ENCODE measurements at places on chromosomes 12 and 14.
A peak's percentile ranks its signal among the peaks of the same experiment; 100 is the strongest.

- no peak for DNase-seq
Observed at GRCh38 chr14:104552738-104553125, 26.8 kb upstream of the C14orf180 start.

GRCh38 chr12:21429994-21430393 is 7.5 kb upstream of the PYROXD1 start:
- DNase-seq = no peak

- no peak for DNase-seq
Observed at GRCh38 chr12:66960704-66961690, 282.1 kb upstream of the GRIP1 start.

DNA sequence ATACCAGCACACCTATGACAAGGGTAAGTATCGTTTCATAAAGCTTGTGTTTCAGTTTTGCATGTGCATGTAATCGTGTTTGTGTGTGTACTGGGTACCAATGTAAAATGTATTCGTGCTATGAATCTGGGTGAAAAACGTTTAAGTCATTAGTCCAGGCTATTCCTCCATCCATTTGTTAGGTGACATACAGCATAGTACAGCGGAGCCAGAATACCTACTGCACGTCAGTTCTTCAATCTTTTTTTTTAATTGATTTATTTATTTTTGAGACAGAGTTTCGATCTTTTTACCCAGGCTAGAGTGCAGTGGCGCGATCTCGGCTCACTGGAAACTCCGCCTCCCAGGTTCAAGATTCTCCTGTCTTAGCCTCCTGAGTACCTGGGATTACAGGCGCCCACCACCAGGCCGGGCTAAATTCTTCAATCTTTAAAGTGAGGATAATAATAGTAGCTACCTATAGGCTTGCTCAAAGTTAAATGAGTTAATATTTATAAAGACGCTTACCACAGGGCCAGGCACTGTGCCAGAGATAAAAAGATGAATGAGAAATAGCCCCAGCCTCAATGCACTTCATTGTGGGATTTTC is 661 bp upstream of the RPS26 start:
- no peak for DNase-seq

- DNase-seq = no peak
Observed at GRCh38 chr14:104384776-104385071, 194.8 kb upstream of the C14orf180 start.

DNA sequence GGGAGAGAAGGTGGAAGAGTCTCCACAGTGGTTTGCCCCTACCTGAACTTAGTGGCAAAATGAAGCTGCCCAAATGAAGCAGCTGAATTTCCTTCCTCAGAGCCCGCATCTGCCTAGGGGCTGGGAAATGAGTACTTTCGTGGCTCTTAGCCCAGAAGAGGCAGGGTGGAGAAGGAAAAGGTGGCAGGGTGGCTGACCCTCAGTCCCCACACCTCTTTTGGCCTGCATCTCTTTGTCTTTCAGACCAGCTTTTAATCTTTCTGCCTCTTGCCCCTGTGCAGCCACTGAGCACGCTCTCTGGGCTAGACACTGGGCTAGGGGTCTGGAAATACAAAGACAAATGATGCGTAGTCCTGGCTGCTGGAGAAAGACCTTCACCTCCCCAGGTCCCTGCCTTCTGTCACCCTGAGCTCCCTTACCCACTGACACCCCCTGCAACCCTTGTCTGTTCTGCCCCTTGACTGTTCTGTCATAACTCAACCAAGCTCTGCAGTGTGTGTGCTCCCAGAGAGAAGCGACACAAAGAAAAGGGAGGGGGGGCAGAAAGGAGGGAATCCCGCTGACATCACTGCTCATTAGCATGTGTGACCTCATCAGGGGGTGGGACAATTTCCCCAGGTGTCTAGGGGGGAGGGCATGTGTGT is 371 bp upstream of the REM2 start:
- DNase-seq = no peak

DNA sequence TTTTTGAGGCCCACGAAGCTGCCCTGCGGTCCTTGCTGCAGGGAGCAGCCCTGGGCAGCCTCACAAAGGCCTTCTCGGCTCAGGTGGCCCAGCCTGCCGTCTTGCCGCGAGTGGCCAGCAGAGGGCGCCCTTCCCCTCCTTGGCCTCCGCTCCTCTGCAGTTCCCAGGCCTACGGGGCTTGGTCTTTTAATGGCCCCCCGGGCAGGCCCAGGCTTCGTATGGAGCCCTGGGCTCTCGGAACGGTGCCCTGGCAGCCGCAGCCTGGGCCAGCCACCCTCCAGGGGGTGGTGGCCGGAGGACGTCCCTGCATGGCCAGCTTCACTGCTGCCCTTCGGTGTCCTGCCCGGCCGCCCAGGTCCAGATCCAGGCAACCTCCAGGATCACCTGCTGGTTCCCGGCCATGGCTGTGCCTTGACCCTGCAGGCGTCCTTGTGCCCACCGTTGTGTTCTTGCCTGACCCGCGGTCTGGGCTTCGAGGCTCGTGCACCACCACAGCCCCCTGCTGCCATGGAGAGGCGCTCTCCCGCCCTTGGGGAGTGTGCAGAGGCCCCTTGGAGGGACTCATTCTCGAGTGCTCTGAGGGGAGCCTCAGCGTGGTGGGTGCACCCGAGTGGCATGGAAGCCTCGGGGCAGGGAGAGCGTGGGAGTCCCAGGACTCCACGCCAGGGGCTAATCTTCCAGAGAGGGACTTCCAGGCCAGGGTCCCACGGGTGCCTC is 9.4 kb downstream of the ASPG start:
- no peak for DNase-seq

DNA sequence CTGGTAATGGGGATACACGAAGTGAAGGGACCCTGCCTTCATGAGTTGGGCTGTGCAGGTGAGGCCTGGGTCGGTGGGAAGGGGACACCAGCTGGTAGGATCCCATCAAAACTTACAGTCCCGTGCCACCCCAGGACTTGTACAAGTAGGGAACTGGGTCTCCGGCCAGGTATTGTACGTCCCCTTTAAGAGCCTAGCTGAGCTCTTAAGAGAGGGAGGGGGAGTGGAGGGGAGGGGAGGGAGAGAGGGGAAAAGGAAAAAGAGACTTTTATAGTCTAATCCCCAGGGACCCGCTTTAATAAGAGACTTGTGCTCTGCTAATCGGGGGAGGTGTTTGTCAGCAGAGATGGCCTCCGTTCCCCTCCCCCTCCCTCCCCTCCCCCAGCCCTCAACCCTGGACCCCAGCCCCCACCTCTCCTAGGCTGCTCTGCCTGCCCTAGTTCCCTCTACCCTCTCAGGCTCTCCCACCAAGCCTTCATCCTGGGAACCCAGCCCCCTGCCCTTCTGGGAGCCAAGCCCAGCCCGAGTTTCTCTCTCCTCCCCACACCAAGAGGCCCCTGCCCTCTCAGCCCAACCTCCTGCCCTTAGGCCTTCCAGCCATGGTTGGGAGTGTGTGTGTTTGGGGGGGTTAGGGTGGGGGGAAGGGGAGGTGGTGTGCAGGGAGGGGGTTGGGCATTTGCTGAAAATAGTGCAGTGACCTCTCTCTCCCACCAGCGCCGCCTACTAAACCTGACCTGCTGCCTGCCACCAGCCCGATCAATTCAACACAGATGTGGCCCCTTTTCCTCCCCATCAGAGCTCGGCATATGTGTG is 2.6 kb downstream of the GDF11 start:
- DNase-seq = no peak

DNA sequence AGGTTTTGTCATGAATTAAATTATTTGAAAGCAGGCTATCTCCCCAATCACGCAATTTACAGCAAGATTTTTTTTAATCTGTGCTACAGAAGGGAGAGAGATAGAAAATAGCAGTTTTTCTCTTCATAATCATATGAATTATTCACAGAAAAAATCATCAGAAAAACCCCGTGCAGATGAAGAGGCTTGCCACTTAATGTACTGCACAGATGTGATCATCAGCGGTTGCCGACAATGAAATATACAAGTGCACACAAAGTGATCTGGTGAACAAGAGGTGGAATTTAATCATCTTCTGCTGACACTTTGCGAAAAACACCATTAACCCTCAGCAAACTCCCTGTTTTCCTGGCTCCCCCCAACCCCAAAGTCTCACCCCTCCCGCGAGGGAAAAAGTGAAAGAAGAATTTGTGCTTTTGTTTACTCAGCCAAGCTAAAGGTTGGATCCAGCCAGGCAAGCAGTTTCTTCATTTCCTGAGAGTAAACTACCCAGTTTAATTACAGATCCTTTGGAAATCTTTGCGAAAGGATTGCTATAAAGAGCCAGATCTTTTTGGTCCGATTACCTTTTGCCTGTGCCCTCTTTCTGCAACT is 3.1 kb upstream of the LMO3 start:
- no peak for DNase-seq

DNA sequence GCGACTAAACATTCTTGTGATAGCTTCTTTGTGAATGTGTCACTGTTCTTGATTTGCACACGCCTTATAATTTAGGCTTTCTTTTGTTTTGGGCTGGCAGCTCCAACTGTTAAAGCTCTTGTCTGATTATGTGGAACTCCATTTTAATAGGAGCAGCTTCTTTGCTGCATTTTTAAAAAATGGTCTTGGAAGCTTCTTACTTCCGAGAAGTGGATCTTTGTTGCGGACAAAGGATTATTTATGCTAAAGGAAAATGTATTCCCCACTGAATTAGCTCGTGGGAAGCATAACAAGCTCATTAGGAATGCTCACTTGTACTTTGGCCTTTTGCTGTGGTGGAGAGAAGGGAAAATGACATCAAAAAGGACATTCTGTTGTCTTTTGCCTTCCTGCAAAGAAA is 20.0 kb downstream of the GAS2L3 start:
- DNase-seq = no peak

GRCh38 chr12:27521066-27521465 is 2.9 kb upstream of the PPFIBP1 start:
- no peak for DNase-seq

DNA sequence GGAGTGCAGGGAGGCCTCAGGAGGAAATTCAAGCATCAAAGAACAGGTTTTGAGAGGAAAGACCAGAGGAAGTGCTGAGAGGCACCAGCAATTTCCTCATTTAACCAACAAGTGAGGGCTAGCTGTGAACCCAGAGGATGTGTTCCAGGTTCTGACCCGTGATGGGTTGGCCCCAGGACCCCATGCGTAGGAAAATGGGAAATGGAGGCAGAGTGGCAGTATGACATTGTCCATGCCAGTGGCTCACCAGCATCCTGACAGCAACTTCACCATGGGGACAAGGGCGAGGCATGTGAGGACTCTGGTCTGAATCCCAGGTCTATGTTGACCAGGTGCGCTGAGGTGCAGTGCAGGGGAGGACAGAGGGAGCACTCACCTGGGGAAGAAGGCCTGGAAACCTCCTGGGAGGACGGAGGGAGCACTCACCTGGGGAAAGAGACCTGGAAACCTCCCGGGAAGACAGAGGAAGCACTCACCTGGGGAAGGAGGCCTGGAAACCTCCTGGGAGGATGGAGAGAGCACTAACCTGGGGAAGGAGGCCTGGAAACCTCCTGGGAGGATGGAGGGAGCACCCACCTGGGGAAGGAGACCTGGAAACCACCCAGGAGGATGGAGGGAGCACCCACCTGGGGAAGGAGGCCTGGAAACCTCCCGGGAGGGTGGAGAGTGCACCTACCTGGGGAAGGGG is 6.7 kb upstream of the CACNA2D4 start:
- no peak for DNase-seq

- peak; percentile 51 for DNase-seq
Observed at GRCh38 chr12:102879144-102879763, 37.8 kb downstream of the PAH start.

GRCh38 chr12:49036029-49036428 is 17.5 kb upstream of the PRKAG1 start:
- DNase-seq = no peak

DNA sequence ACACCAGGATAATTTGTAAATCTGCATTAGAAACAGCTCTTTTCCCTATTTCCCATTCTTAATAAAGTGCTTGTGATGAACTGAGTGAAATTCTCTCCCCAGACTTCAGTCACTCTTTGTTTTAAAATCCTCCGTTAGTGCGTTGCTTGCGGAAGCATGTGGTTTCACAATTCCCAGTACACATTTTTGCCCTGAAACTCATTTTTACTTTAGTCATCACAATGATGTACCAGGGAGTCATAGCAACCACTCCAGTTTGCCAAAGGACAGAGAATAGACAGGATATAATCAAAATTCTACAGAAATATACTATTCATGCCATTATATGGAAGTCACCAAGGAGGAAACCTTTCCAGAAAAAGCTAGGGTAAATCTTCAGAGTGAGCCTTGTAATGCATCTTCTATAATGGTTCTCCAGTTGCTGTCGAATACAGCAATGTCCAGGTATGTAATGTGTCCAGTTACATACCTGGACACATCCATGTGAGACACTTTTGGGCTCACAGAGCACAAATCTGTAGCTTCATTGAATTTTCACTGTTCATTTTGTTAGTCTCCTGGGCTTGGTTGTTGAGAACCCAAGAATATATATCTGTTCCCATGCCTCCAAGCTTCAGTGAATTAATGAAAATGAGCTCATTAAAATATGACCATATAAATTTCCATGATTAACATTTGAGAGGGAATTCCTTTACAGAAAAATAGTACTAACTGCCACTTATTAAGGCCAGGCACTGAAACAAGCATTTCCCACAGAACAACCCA is 57.8 kb downstream of the GPR135 start:
- peak; percentile 54 for DNase-seq

DNA sequence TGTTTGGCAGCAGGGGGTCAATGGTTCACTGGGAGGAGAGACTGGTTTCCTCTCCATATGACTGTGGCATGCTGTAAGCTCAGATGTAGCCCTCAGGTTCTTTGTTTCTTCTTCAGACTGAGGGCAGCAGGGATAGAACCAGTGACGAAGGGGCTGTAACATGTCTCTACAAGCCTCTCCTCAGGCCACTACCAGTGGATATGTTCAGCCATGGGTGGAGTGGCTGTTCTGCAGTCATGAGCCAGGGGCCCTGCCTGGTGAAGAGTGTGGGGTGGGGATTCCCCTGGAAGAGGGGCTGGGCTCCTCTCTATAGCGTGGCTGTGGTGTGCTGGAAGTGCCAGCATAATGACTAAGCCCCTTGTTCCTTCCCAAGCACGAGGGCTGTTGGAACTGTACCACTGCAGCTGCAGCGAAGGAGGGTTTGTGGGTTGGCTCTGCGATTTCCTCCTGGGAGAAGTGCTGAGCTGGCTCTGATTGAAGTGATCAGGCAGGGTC is 55.8 kb downstream of the CMAS start:
- DNase-seq = peak; percentile 86

DNA sequence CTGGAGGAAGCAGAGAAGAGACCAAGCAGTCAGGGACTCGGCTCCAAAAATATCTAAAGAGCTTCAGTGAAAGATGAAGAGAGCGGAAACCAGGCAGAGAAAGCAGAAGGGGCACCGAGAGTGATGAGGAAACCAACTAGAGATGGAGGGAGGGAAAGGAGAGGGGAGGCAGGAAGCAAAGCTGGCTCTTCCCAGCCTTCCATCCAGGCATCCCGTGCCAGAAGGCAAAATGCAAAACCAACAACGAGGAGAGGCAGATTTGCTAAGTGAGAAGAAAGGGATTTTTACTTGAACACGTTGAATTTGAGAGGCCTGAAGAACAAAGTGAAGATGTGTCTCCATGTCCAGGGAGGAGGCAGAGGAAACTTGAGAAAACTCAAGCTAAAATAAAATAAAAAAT is 90.1 kb downstream of the NUAK1 start:
- DNase-seq = no peak

Measured in HS-27A (cell line).